ENCODE measurements at places on chromosomes 4 and X. TPM values are rescaled to one million over a fixed set of nuclear protein-coding genes. Genes with fewer than 3 reads are reported as not detected.

ZMAT1 gene
- polyA plus RNA-seq, result 7.7 TPM

FAM47A gene
- not detected for polyA plus RNA-seq

GRCh38 chr4:110165382-110166286 lies 32.8 kb downstream of the ELOVL6 start:
- DNase-seq, result peak; percentile 10

- no peak for DNase-seq
These were observed 2.1 kb upstream of the KDR start for GRCh38 chr4:55127521-55127920.

NR0B1 gene
- polyA plus RNA-seq, result 0.15 TPM

SMIM10 gene
- 13.7 TPM for polyA plus RNA-seq

NLGN3 gene
- 2.6 TPM for polyA plus RNA-seq

- no peak for DNase-seq
These were observed 36.4 kb downstream of the PCDH19 start for GRCh38 chrX:100373673-100374072.

SH3TC1 gene
- polyA plus RNA-seq, result 6.5 TPM

DAPP1 gene
- polyA plus RNA-seq, result 2.3 TPM

GRCh38 chr4:71713611-71714203 lies 70.2 kb downstream of the GC start:
- DNase-seq, result peak; percentile 49

SLC9B1 gene
- 1.4 TPM for polyA plus RNA-seq

PABPC5 gene
- 5.1 TPM for polyA plus RNA-seq

GRCh38 chrX:80489166-80489565 lies 68.9 kb downstream of the TENT5D start:
- no peak for DNase-seq

DMRTC1B gene
- not detected for polyA plus RNA-seq

DNA sequence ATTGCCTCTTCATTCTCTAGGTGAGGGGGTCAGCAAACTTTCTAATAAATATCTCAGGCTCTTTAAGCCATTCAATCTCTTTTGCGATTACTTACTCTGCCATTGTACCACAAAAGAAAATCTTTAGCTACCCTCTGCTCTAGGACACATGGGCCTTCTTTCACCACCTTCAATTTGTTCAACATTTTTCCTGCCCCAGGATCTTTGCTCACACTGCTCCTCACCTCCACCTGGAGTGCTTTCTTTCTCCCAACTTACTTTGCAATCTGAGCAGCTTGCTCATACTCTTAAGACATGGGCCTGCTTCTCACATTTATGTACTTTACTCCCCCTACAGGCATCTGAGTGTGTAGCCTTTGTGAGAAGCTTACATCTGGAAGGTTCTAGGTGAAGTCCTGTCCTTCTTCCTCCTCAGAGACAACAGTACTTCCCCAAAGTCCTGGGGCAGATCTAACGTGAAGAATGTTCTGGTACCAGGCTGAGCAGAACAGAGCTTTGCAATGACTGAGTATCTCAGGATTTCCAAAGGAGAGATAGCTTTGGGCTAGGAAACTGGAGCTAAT lies 55.0 kb upstream of the PRDM5 start:
- DNase-seq, result no peak

DNA sequence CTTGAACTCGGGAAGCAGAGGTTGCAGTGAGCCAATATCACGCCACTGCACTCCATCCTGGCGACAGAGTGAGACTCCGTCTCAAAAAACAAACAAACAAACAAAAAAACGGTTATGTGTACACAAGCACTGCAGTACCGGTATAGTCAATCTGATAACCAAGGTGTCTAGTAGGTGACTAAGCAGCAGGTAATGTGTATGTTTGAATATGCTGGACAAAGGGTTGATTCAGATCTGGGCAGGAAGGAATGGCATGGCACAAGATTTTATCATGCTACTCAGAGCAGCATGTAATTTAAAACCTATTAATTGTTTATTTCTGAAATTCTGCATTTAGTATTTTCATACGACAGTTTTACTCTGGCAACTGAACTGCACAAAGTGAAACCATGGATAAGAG lies 41.7 kb downstream of the MAGEC1 start:
- DNase-seq, result no peak

GRCh38 chrX:53116101-53116500 lies 22.2 kb downstream of the KANTR start:
- peak; percentile 78 for DNase-seq

DNA sequence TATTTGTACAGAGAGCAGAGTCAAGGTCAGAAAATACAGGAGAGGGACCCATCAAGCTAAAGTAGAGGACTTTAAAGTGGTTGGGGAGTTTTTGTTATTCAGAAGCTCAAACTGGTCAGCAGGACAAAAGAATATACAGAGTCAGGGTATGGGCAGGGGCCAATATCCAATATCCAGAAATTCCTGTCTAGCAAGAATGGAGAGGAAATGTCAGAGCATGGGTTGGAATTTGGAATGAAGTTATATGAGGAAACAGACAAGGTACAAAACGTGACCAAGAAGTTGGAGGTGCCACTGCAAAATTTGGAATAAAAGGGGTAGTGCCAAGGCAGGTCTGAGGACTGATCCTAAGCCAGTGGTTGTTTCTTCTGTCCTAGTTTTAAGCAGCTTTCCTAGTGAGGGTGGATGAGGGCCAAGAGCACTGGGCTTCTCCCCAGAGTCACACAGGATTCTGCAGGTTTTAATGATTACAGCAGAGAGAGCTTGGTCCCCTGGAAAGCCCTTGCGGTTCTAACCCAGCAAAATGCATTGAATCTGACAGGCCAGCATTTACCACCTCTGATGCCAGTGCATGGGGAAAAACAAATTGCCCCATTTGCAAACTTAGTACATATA lies 304.7 kb upstream of the FTHL17 start:
- no peak for DNase-seq

DKK2 gene
- polyA plus RNA-seq, result 52.9 TPM

DNA sequence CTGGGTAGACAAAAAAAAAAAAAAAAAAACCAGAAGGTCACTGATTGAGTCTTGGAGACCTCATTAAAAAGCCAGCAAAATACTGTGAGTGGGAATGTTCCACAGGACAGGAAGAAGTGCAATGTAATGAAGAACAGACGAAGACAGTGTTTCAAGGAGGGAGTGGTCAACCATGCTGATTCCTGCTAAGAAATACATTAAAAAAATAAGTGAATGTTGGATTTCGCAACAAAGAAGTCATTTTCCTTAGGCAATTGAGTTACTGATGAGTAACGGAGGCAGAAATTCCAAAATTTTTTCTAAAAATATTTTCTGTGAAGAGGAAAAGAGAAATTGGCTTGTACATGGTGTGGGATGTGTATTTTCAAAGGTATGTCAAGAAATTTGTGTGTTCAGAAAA lies 94.3 kb upstream of the FAM47B start:
- no peak for DNase-seq
